ENCODE measurements at places on chromosomes 11 and 22. TPM values are rescaled to one million over a fixed set of nuclear protein-coding genes. Genes with fewer than 3 reads are reported as not detected.

- no peak for DNase-seq
These were observed 1.3 kb downstream of the CDHR5 start for GRCh38 chr11:623349-623869.

Gene NCF4
- 1.5 TPM for polyA plus RNA-seq

Gene NFAM1
- polyA plus RNA-seq: 0.91 TPM

Gene DBX1
- not detected for polyA plus RNA-seq

Gene YPEL4
- polyA plus RNA-seq: 4.4 TPM

DNA sequence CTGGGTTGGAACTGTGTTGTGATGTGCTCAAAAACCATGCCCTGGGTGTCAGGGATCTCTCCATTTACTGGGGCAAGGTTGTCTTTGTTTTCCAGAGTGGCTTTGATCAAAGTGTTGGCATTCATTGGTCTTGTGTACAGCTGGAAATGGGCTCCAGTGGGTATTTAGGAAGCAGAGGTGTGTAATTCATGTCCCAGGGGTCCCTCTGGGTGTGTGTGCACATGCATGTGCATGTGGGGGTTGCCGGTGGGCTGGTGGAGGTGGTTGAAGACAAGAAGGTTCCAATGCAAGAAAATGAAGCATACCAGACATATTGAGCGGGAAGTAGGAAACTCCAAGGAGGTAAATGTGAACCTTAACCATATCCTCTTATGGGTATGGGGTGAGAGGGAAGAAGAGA, 121.7 kb downstream of the ME3 start:
- DNase-seq: no peak

Gene WBP2NL
- polyA plus RNA-seq: 4.6 TPM

Gene C22orf31
- polyA plus RNA-seq: 0.45 TPM

Gene PAMR1
- 74.7 TPM for polyA plus RNA-seq

Gene KDM4E
- 0.11 TPM for polyA plus RNA-seq

GRCh38 chr11:1763796-1764661, at the start of gene CTSD:
CTSD (minus strand) TSS chr11:1763927; CDS start chr11:1763859, 68 bp downstream.
- DNase-seq: peak; percentile 61

GRCh38 chr11:88501541-88501940, 164.0 kb upstream of the CTSC start:
- no peak for DNase-seq

Gene MUC2
- not detected for polyA plus RNA-seq

GRCh38 chr11:11537871-11538270, 83.9 kb downstream of the GALNT18 start:
- no peak for DNase-seq

DNA sequence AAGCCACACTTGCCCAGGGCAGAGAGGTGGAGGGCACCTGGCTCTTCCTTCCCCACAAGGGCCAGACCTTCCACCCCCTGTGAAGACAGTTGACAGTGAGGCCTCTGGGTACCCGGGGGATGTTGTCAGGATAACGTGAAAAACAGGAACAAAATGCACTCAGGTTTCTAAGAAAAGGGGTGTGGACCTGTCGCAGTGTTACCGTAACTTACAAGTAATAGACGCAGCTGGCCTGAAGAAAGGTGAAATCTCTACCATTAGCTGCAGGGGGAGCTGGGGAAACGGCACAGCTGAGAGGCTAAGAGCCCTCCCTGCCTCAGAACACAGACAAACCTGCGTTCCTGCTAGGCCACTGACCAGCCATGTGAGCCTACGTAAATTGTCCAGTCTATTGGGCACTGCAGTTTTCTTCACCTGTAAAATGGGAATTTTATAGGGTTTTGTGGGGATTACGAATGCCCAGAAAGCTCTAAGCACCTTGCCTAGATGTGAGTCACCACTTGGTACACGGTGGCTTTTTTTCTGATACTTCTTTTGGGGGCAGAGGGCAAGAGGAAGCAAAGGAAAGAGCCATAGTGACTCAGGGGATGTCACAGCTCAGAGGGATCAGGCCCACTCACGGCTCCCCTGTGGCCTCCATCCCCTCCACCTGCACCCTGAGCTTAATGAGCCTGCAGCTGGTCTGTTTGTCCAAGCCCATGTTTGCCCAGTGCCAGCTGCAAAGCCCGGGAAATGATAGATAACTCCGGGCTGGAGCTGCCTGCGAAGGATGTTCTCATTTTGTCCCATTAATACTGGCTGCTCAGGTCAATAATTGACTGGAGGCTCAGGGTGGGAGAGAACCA, 18.4 kb upstream of the CABP7 start:
- no peak for DNase-seq

Gene ZNRF3
- polyA plus RNA-seq: 9.6 TPM

Gene GSTT2B
- 27.6 TPM for polyA plus RNA-seq

DNA sequence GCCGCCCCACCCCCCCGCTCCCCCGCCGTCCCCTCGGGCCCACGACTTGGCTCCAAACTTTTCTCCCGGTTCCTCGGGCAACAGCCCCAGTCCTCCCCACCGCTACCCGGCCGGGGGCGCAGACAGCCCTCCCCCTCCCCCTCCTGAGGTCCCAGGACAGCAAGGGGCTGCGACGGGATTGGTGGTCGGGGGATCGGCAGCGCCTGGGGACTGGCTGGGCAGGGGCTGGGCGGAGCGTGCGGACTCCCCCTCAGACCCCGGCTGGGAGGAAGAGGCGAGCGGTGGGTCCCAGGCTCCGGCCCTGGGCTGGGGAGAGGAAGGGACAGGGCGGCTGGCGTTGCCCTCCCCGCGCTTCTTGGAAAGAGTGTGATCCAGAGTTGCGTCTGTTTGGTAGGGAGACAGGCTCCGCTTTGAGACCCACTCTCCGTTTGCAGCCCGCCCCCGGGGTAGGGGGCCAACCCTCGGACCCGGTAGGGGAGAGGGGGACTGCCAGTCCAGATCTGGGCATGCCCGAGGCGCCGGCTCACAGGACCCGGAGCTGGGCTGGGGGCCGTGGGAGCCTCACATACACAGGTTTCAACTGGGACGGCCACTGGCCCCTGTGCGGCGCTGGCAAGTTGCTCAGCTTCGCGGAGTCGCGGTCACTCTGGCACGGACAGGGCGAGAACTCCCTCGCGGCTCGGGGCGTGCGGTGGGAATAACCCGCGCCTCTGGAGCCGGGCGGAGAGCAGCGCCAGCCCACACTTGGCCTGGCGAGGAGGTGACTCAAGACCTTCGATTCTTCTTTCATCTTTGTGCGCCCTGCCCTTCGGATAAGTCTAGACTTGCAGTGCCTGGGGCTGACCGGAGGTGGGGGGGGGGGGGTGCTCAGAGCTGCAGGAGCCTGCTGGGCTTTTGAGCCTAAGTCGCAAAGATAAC, 999 bp downstream of the TSKU start:
- peak; percentile 71 for DNase-seq

Gene PATE4
- polyA plus RNA-seq: not detected

GRCh38 chr11:110358336-110358735, 61.9 kb upstream of the RDX start:
- DNase-seq: no peak

Gene PRG3
- polyA plus RNA-seq: 0.41 TPM

- DNase-seq: no peak
These were observed 8.4 kb upstream of the IRAG1 start for GRCh38 chr11:10701982-10702381.

DNA sequence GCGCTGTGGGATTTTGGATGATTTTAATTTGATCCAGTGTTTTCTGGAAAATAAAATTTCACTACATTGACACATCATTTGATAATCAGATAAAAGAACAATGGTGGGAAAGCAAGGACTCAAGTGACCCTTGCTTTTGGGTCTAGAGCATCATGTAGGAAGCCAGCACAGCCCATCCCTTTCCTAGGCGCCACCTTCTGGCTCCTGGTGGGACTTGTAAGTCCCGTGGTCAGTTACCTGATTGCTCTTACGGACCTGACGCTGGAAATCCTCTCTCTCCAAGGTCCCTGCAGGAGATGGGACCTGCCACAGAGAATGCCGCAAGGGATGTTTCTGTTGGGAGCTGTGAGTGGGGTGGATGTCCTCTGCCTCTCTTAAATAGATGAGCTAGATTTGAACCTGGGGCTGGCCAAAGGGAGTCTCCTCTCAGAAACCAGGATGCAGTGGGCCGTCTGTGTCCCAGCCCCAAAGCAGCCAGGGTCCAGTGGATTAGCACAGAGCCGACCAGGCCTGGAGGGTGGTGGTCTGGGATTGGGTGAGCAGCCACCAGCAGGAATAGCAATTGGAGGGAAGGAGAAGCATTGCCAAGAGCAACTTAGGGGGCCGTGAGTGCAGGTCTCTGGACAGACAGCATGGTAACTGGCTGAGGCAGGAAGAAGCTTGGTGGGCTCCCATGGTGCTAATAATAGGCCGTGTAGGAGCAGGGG, 21.7 kb downstream of the TIMP3 start:
- no peak for DNase-seq

GRCh38 chr22:31153357-31153756, 6.6 kb upstream of the RNF185 start:
- DNase-seq: no peak

Gene POU2F3
- 0.47 TPM for polyA plus RNA-seq

GRCh38 chr22:23218867-23219251, 38.5 kb downstream of the BCR start:
- peak; percentile 66 for DNase-seq

GRCh38 chr11:32858731-32859130, 29.0 kb downstream of the PRRG4 start:
- no peak for DNase-seq

Gene FAM180B
- 4.0 TPM for polyA plus RNA-seq

GRCh38 chr11:59218319-59218718, 5.6 kb upstream of the MPEG1 start:
- no peak for DNase-seq
